ENCODE measurements at places on chromosomes 7 and 10.

DNA sequence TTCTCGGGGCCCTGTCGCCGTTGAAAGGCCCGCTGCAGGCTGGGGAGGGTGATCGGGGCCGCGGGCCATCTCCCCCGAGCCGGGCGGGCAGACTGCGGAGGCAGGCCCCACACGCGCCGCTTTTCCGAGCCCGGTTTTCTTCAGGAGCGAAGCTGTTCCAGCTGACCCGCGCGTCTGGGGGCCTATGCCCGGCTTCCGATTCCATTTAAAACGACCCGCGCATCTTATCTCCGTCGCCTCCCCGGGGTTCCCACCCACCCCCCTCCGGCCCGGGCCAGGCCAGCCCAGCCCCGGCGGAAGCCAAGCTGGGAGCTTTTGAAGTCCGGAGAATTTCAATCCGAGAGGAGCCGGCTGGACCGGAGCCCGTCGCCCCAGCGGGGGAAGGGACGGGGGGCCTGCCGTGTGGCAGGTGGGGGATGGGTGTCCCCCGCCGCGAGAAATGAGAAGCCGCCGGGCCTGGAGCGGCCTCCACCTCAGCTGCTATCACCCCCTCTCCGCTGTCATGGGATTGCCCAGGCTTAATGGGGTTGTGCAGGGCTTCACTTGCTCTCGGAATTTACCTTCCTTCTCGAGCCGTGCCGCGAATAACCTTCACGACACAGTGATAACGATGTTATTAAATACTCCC is 3.1 kb upstream of the EVX1 start:
- DNase-seq = no peak

DNA sequence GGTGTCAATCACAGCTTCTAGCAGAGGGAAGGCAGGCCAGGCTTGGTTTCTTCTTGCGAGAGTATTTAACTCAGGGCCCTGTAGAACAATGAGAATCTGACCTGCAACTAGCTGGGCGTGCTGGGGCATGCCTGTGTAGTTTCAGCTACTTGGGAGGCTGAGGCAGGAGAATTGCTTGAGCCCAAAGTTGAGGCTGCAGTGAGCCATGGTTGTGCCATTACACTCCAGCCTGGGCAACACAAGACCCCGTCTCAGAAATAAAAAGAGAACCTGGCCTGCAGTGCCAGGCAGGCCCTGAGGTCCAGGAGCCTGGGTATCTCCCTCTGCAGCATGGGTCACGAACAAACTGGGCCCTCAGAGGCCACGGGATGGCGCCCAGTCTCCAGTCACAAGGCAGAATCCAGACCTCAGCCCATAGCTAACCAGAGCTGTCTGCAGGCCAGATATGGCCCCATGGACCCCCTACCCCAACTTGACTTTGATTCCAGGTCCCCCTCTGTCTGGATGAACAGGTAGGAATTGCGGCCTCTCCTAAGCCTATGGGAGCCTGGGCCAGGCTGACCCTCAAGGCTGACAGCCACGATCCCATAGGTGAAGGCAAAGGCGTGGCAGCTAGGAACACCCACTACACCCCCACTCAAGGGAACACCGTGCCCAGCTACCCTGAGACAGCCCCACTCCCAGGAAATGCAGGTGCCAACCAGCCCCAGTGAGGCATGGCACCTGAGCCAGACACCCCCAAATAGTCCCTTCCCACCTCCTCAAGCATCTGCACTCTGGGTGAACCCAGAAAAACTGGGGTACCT is 102.7 kb upstream of the TNRC18 start:
- DNase-seq = no peak

- no peak for DNase-seq
Observed at GRCh38 chr7:158473221-158473620, 114.4 kb downstream of the PTPRN2 start.

- DNase-seq = no peak
Observed at GRCh38 chr7:142133731-142134148, 22.2 kb downstream of the MGAM2 start.

Data from tibial nerve (tissue), 4 donors.